ENCODE measurements at places on chromosomes 12 and 14.

DNA sequence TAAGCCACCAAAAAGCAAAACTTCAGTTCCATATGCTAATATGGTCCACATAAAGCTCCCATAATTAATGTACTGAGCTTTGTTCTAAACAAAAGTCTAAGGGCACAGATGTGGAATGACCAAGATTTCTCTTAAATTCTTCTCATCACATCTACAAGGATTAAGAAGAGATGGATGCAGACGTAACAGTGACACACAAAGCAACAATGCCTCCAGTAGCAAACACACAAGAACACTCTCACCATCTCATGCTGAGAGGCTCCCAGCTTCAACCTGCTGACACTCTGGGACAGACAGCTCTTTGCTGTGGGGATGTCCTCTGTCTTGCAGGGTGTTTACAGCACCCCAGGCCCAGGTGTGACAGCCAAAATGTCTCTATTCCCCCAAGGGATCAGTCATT, 48.2 kb downstream of the SETD3 start:
- no peak for DNase-seq

DNA sequence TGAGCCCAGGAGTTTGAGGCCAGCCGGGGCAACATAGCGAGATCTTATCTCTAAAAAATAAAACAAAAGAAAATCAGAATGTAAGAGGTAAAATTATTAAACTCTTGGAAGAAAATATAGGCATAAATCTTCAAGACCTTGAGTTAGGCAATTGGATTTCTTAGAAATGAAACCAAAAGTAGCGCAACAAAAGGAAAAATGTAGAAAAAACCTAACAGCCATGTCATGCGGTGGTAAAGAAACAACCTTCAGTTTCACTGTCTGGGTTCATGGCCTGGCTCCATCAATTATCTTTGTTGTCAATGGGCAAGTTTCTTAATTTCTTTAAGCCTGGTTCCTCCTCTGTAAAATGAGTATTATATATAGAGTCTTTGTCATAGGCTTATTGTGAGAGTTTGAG, 5.6 kb upstream of the GCH1 start:
- DNase-seq: no peak

DNA sequence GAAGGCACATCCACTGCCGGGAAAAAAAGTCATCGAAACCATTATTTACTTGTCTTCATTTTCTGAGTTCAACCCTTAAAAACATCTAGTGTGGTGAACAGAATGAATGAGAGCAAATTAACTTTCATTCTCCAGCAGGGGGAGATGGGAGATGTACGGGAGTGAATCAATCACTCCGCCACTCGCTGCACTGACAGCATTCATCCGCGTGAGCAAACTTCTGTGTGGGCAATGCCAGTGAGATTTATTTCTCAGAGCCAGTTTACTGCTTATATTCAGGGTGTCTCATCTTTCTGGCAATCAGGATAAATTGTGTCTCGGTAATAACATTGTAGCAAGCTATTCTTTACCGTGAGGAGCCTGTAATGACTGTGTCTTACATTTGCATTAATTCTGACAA, 463.6 kb upstream of the MIS18BP1 start:
- no peak for DNase-seq

- DNase-seq: no peak
These were observed 37.2 kb downstream of the LRP6 start for GRCh38 chr12:12229556-12230092.

- DNase-seq: no peak
These were observed 58.1 kb downstream of the NCOR2 start for GRCh38 chr12:124509300-124509675.

- DNase-seq: no peak
These were observed 269.8 kb upstream of the PWP1 start for GRCh38 chr12:107415834-107416233.

DNA sequence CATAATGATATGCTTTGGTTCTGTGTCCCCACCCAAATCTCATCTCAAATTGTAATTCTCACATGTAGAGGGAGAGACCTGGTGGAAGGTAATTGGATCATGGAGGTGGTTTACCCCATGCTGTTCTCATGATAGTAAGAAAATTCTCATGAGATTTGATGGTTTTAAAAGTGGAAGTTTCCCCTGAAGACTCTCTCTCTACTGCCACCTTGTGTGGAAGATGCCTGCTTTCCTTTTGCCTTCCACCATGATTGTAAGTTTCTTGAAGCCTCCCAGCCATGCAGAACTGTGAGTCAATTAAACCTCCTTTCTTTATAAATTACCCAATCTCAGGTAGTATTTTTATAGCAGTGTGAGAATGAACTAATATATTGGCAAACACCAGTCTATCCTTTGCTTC, 260.4 kb upstream of the PPFIA2 start:
- no peak for DNase-seq

DNA sequence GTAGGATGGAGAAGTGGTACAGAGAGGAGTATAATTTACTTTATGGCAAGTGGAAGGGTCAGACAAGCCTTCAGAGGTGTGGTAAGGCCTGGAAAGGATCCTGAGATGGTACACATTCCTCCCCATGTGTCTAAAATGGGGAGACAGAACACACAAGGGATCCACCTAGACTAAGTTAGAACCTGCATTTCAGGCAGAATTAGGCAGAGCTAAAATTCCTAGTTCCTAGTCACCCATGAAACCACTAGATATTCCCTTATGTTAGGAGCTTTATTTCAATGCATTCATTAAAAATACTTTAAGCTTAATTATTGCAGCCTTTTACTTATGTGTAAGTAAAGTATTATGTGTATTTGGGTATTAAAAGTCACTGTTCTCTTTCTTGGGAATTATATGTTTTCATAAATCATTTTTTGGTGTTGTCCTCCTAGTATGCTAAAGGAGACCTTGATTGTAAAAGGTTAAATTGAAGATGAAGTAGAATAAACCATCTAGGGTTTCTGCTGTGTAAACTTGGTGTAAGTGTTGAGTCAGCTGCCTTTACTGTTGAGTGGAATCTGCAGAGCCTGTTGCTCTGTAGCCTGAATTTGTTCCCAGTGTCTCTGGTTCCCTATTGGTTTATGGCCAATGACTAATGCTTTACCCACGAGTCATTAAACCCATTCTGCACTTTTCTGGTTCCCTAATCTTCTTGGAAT, 423.2 kb downstream of the ATP23 start:
- DNase-seq: no peak

- DNase-seq: no peak
These were observed 264.6 kb downstream of the ADGRD1 start for GRCh38 chr12:131218026-131218922.

DNA sequence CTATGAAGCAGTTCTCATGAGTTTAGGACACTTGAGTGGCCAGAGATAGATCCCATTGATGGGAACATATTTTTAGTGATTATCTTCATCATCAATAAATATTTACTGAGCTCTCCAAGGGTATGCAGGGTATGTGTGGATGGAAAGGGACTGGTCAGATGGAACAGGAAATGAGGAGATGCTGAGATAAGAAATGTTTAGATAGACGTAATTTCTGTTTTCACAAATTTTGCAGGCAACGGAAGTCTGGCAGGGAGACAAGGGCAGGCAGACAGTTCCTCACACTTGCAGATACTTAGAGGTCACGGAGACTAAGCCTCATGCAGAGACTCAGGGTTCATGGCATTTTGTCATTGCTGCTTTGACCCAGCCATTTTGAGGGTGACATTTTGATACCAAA, 24.3 kb downstream of the BCL2L14 start:
- no peak for DNase-seq

- no peak for DNase-seq
These were observed 295.7 kb upstream of the RTL1 start for GRCh38 chr14:101199028-101199770.

DNA sequence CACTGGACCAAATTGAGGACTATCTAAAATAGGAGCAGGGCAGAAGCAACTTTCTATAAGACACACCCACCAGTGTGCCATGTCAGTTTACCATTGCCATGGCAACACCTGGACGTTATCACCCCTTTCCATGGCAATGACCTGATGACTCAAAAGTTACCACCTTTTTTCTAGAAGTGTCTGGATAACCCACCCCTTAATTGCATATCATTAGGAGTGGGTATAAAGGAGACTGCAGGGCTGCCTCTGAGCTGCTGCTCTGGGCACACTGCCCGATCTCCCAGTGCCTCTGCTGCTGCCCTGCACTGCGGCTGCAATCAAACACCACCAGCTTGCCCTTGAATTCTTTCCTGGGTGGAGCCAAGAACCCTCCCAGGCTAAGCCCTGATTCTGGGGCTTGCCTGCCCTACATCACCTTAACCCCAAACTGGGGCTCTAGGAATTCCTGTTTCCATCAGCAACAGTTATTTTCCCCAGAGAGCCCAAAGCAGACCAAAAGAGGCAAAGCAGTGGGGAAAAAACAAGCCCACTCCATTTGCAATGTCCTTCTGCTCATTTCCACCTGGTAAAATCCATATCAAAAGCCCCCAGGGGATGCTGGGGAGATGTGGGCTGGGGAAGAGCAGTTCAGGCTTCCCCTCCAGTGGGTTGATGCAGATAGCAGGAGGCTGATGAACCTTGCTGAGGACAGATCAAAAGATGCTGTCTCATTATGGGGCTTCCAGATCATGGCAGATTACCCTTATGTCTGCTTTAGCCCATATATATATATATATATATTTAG, 129.5 kb upstream of the NCOR2 start:
- no peak for DNase-seq

DNA sequence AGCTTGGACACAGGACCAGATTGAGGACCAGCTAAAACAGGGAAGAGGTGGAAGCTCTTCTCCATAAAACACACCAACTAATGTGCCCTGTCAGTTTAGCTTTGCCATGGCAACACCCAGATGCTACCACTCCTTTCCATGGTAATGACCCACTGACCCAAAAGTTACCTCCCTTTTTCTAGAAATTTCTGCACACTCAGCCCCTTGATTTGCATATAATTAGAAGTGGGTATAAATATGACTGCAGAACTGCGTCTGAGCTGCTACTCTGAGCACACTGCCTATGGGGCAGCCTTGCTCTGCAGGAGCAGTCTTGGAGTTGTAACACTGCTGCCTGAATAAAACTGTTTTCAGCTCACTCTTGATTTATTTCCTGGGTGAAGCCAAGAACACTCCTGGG, 3.2 kb upstream of the TDG start:
- DNase-seq: no peak

DNA sequence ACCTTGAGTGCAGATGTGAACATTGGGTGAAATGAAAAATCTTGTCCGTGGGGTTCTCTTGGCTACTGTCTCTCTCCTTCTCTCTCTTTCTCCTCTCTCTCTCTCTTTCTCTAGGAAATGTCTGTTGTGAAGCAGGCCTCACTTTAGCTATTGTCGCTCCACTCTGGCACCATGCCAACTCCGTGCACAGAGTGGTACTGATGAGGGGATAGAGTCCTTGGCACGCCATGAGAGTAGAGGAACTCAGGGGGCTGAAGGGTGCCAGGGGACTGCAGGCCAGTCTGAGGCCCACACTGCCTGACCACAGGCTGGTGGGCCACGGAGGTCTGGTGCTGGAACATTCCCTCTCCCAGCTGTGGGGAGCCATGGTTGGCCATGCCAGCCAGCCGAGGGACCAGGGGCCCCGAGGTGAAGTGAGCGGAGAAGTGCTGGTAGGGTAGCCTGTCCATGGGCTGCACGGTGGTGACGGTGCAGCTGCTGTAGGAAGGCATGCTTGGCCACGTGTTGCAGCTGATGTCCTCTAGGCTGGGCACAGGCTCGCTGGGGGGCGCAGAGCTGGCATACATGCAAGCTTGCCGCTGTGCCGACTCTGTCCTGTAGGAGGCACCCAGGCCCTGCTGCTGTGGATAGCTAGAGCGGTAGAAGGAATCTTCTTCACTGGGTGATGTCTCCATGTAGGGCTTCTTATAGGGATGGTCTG, 50.4 kb downstream of the TBX5 start:
- no peak for DNase-seq

- DNase-seq: no peak
These were observed 29.9 kb upstream of the LRTM2 start for GRCh38 chr12:1790444-1790843.

GRCh38 chr12:65643171-65643570, 181.1 kb upstream of the HMGA2 start:
- DNase-seq: no peak

DNA sequence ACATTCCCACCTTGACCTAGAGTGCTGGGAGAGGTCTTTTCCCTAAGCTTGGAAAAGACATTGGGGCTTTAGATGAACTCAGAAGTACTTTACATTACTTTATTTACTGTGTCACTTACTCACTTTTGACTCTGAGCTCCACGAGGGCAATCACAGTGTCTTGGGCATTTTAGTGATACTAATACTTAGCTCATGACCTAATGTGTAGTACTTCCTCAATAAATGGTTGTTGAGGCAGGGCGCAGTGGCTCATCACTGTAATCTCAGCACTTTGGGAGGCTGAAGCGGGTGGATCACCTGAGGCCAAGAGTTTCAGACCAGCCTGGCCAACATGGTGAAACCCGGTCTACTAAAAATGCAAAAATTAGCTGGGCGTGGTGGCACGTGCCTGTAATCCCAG, 19.8 kb upstream of the SNAPC1 start:
- no peak for DNase-seq

GRCh38 chr12:22190-22529, 44.4 kb upstream of the IQSEC3 start:
- DNase-seq: no peak

- no peak for DNase-seq
These were observed 1071.2 kb upstream of the USP15 start for GRCh38 chr12:61188801-61189595.

DNA sequence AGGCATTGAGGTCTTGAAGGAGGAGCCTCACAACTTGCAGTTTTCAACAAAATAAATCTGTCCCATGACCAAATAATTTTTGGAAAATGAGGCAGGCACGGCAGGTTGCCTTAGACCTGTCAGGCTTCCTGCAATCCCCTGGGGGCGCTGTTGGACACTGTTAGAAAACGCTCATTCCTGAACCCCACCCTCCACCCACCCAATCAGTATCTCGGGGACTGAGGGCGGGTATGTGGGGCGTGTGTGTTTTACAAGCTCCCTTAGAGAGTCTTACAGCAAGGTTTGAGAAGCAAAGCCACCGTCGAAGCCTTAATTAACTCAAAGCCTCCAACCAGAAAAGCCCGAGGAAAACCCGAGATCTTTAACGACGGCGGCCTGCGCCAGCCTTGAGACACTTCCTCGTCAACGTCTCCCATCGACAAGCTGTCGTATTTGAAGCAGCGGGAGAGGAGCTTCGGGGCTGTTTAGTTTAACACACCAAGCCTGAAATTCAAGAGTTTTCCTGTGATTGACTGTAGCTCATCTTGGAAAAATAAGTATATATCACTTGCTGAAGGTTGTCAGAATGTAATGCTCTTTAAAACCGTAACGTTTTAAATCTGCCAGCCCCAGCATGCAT, 123.0 kb downstream of the GLT1D1 start:
- DNase-seq: no peak

GRCh38 chr12:66240096-66240820, 51.2 kb downstream of the IRAK3 start:
- no peak for DNase-seq

GRCh38 chr14:34824256-34824655, 50.9 kb downstream of the BAZ1A start:
- no peak for DNase-seq

GRCh38 chr14:65354715-65355114, 57.8 kb upstream of the FUT8 start:
- DNase-seq: no peak

- no peak for DNase-seq
These were observed 16.0 kb upstream of the CDK17 start for GRCh38 chr12:96416033-96416799.

GRCh38 chr12:114702462-114702861, 18.5 kb upstream of the TBX3 start:
- no peak for DNase-seq
